ENCODE measurements at places on chromosomes 4 and X.

DNA sequence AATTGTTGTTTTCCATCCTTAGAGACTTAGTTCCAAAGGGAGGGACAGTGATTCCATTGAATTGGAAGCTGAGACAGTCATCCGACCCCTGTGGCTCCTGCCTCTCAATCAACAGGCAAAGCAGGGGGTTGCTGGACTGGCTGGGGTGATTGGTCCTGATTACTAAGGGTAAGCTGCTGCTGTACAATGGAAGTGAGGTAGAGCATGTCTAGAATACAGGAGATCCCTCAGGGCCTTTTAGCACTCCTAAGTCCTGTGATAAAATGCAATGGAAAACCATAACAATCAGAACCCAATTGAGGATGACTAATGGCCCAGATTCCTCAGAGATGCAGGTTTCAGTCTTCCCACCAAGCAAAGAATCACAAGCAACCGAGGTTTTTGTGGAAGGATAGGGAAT is 127.6 kb downstream of the AASDH start:
- DNase-seq, result no peak

DNA sequence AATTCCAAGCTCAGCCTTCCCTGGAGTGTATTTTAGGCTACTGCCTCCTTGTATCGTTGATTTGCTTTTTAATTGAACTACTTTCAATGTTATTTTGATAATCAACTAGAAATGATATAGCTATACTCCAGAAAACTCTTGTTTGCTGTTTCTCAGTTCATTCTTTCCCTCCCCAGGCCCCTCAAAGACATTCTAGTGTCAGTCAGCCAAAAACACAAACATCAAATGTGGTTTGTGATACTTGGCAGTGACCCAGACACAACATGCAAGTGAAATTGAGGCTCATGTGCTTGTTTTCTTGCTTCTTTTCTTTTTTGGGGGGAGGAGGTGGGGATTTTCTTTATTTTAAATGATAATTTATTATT is 7.6 kb downstream of the FAT4 start:
- no peak for DNase-seq

DNA sequence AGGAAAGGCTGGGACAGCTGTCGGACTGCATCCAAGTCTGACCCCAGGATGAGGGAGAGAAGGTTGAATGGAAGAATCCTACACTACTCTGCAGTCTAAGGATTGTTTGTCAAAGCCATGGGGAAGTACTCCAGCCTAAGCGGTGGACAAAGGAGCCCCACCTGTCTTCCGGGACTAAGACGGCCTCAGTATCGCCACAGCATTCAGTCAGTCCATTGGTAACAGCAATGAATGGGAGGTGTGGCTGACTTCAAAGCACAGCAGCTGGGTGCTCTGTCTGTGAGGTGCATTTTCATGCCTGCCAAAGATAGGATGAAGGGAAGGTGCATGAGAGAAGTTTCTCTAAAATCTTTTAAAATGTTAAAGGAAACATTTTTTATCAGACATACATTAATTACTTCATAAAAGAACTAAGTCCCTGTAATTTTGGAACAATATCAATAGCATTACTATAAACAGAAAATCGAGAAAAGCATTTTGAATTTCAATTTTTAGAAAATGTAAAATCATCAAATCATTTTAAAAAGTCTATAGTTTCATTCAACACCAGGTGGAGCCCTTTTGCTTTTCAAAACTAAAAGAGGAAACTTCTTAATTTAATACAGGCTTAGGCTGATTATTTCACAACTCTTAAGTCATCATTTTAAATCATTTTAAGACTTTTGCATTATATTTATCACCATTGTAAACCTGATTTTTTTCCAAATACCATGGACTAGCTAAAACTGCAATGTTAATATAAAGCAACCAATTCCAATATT is 27.6 kb upstream of the INTU start:
- no peak for DNase-seq

GRCh38 chr4:1872870-1873269 is 1.7 kb downstream of the NSD2 start:
- no peak for DNase-seq

DNA sequence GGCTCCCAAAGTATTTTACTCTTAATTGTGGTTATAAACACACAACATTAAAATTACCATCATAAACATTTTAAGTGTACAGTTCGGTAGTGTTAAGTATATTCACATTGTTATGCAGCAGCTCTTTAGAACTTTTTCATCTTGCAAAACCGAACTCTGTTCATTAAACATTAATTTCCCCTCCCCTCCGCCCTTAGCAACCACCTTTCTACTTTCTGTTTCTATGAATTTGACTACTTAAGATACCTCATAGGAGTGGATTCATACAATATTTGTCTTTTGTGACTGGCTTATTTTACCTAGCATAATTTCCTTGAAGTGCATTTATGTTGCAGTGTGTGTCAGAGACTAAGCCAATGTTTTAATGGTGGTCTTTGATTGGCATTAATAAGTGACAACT is 32.6 kb downstream of the IL13RA1 start:
- DNase-seq, result no peak

DNA sequence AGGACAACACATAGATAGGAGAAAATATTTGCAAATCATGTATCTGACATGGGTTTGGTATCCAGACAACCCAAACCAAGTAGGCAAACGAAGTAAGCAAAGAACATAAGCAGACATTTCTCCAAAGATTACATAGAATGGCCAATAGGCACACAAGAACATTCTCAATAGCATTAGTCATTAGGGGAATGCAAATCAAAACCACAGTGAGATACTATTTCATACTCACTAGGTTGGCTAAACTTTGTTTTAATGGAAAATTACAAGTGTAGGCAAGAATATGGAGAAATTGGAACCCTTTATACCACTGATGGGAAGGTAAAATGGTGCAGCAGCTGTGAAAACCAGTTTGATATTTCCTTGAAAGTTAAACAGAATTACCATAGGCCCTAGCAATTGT is 74.7 kb downstream of the CHRNA9 start:
- DNase-seq, result no peak

DNA sequence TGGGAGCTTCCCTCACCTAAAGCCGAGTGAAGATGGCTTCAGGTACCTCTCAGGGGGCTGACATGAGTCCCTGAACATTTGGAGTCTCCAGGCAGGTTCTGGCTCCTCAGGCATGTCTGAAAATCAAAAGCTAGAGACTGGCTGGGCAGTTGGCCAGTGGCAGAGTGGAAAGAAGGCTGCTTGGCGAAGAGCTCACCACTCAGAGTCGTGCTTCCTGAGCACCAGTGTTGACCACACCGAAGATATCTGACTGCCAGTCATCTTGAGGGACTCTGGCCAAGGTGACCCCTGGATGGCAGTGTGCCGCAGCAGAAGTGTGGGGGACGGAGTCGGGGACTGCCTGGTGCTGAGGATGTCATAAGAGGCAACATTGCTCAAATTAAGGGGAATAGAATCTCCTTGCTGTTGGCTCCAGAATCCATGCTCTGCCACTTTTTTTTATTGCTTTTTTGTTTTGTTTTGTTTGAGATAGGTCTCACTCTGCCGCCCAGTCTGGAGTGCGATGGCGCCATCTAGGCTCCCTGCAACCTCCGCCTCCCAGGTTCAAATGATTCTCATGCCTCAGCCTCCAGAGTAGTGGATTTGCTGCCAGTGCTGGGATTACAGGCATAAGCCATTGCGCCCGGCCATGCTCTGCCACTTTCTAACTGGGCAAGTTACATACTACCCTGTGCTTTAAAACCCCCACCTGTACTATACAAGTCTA is 172.5 kb upstream of the GATB start:
- no peak for DNase-seq

- DNase-seq, result no peak
Measured at GRCh38 chr4:93409035-93409434, 419.5 kb upstream of the ATOH1 start.

DNA sequence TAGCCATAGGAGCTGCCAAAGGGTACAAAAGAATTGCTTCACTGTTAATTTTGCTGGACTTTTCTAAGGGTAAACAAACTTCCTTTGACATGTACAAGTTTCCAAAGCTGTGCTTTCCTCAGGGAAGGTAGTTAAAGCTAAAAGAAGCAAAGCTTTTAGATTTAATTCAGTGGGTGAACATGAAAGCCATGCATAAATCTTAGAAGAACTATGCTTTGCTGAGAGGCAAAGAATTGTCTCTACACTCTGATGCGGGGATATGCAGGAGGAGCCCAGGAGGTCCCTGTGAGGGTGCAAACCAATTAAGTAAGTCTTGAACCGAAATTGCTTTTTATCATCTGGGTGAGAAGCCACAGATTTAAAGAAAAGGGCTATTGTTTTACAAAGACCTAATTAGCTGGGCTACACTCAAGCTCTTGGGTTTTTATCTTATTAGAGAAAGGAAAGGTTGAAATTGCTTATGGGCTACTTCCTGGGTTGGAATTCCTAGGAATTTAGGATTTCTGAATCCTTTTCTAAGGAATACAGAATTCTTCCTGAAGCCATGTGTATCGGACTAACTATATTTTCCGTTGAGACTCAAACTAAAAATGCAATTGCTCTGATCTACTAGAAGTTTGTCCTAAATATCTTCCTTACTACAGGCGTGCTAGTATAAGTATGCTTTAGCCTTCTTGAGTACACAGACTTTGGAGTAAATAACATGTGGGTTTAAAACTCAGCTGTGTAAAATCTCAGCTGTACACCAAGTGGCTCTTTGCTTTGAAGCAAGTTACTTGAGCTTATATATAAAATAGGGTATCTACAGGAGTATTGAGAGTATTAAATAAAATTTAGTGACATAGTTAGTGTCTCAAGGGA is 188.4 kb upstream of the ANK2 start:
- no peak for DNase-seq

DNA sequence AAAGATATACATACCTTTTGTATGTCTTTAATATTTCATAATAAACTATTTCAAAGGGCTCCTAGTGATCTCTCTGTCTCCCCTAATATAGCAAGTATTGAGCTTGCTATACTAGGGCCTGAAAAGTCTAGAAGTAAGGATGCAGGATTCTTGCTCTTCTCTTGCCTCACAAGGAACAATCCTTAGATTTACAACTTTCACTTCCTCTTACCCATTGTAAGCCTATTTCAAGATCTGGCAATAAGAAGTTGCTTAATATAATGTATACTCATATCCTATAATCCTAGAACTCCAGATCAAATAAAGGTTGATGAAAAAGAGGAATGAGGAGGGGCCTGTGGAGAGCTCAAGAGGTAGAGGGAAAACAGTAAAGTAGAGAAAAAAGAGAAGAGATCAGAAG is 40.8 kb upstream of the CHRDL1 start:
- no peak for DNase-seq

- no peak for DNase-seq
Measured at GRCh38 chrX:149073479-149073878, 431.6 kb downstream of the IDS start.

DNA sequence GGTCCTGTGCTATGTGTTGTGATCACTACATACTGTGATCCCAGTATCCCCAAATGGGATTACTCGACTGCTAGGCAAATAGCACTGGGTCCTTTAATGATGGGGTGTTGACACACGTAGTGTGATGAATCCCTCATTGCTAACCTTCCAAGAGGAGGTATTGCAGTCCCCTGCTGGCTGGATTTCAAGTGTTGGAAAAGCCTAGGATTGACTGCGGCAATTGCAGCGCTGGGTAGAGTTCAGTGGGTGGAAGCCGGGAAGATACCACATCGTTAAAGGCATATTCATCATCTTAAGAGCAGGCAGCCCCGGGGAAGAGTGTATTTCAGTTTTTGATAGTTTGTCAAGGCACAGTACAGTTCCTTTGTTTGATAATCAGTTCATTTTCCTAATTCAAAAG is 159.9 kb downstream of the TRIML1 start:
- DNase-seq, result no peak

DNA sequence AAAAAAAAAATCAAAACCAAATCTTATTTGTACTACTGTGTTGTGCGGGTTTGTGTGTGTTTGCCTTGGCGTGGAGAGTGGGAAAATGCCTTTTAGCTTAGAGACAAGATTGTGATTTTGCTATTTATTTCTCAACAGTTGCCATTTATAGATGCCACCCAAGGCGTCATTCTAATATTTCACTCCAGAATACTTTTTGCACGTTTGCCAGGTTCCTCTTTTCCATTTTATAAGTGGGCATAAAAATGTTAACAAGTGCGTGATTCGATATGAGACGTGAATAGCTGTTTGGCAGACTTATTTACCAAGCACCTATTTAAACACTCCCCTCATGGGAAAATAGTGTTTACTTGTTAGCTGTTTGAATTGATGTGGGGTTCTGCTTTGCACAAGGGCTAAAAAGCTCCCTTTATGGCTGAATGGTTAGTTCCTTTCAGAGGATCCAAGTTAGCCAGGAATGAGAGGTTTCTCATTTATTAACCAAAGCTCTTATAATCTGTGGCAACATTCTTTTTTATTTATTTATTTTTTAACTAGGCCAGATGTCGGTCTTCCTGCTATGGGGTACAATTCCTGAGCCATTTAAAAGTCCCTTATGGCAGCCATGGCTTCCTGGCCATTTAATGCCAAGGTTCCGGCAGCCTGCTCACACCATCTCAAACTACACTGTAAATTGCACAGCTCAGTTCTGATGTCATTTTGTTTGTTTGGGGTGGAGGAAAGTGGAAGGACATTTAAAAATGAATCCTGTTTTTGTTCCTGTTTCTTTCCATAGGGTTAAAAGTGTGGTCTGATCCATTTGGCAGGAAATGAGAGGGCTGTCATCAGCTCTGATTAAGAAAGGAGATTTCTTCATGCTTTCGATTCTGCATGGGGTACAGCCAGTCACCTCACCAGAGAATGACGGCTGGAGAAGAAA is 14.6 kb downstream of the SMIM20 start:
- no peak for DNase-seq

DNA sequence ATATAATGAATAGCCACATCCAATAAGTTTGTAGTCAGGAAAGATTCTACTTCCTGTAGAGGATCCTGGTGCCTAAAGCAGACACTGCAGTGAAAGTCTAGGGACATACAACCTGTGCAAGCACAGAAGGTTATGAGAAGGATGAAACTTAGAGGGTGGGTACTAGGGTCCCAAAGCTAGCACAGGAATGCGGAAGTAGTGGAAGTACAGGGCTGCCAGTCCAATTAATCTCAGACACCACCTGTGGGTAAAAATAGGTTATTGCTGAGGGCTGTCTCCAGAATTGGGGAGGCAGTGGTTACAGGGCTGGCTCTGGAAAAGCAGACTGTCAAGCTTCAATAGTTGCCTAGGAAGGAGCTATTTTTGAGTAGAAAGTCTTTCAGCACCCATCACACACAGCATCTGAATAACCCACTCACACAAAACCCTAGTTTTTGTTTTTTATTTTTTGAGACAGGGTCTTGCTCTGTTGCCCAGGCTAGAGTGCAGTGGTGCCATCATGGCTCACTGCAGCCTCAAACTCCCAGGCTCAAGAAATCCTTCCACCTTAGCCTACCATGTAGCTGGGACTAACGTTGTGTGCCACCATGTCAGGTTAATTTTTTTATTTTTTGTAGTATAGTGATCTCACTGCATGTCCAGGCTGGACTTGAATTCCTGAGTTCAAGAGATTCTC is 50.8 kb upstream of the ELF2 start:
- DNase-seq, result no peak

- no peak for DNase-seq
Measured at GRCh38 chr4:84800256-84800655, 166.2 kb downstream of the WDFY3 start.

DNA sequence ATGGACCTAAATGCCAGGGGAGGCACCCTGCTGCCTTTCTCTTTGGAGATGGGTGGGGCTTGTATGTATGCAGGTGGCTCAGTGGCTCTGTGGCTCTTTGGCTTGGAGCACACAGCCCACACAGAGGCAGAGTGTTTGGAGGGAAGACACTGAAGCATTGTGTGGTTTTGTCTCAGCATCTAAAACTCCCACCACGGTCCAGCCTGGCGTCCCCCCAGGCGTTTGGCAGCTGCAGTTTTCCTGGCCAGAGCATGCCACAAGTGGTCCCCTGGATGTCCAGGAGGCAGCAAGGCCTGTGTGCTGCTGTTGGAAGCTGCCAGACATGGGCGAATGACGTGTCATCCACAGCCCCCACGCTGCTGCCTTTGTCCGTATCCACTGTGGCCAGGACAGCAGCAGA is 32.2 kb upstream of the PSAPL1 start:
- DNase-seq, result no peak
